ENCODE measurements at places on chromosomes 4 and X. TPM values are rescaled to one million over a fixed set of nuclear protein-coding genes. Genes with fewer than 3 reads are reported as not detected.
A peak's percentile ranks its signal among the peaks of the same experiment; 100 is the strongest.

- no peak for DNase-seq
These were observed 179.1 kb downstream of the GC start for GRCh38 chr4:71604785-71605184.

DNA sequence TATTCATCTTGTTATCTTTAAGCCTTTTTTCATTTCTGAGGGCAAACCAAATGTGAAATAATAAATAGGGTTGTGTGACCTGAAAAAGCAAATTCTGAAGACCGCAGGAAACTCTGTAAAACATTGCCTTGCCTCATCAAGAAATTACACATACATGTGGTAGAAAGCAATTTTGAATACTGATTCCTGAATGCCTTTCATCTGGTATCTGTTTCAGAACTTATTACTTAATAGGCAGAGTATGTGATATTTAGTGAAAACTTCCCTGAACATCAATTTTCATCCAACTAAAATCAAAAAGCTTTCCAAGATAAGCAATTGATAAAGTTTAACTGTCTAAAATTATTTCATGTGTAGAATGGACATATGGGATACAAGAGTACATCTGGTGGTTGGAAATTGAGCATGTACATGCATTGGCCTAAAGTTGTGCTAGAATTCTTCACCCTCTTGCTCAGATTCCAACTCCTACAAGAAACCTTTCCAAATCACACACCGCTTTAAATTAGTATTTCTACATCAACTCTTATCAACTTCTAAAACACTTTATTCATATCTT, 606.0 kb upstream of the LCORL start:
- no peak for DNase-seq

The CDKL2 gene
- total RNA-seq: 2.4 TPM

- peak; percentile 69 for DNase-seq
These were observed 16.1 kb upstream of the TBC1D14 start for GRCh38 chr4:6893449-6894085.

The SMIM31 gene
- 21.8 TPM for total RNA-seq

DNA sequence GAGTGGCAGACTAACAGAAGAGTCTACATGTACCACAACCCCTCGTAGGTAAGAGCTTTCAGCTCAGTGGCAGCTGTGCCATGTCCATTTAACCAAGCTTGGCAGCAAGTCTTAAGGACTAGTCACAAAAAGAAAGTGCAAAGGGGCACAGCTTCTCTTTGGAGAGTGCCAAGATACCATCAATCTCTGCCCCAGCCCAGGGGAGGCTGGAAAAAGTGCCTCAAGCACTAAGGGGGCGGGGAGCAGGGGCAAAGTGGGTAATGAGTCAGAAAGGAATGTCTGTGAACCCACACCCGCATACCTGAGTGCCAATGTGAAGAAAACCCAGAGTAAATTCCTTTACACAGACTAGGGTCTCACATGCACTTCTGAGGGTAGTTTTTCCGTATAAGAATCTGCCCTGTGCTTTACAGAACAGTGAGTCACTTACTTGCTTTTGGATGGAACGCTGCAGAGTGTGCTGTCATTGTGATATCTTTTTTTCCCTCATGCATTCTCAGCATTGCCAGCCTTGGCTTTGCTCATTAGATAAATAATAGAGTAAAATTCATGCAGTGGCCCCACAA, 219.8 kb downstream of the ZNF674 start:
- DNase-seq: peak; percentile 29

DNA sequence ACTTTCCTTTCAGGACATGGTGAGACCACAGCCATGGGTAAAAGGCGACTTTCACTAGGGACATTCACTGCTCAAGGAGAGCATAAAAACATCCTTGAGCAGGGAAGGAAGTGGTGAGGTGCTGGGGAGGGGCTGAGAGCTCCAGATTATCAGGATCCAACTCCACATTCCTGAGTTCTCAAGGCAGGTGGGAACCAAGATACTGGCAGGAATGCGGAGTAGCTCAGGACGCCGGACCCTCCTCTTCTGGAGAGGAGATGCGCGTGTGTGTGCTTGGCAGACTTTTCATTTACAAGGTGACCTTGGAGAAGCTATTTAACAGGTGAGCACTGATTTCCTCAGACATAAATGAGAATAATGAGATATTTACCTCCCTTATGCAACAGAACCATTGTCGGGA, 41.3 kb upstream of the TXK start:
- DNase-seq: no peak

DNA sequence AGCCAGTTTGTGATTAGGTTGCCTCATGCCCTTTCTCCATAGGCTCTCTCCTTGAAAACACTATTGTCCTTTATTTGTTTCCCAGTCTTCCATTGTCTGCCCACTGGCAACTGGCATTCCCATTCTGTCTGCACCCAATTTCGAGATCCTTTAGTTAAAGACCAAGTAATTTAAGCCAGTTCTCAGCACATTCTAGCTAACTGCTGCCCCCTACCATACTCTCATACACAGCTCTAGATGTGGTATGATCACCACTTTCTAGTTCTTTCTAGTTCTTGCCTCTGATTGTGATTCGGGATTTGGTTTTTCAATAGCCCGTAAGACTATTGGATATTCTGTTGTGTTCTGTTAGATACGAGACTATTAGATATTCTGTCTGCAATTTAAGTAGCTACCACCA, 135.8 kb upstream of the TRPC5 start:
- no peak for DNase-seq

The APLN gene
- total RNA-seq: 0.20 TPM

DNA sequence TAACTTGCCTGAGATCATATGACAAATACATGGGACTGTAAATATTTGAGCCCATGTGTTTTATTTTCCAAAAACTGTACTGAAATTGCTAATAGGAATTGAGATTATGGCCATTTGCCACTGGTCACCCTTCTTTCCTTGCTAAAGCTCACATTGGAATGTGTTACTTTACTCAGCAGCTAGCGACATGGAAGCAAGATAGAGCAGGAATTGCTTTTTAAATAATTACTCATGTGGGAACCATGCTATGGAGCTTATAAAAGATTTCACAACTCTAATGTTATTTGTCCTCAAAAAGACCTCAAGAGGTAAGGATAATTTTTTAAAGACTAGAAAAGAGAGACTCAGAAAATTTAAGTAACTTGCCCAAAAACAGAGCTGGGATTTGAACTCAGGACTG, 48.8 kb upstream of the AFAP1 start:
- DNase-seq: no peak

DNA sequence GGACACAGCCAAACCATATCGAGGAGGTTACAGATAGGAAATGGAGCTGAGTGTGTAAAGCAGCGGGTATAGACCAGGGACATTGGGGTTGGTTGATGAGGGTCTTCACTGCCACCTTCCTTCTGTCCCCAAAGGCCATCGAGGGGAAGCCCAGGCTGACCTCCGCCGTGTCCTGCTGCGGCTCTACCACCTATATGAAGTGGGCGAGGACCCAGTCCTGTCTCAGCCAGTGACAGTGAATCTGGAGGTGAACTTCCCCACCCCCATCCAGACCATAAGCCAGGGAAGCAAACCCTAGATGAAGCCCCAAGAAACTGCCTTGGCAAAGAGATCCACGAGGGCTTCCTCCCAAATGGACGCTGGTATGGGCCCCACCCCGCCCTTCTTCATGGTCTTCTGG, 23.2 kb upstream of the MRFAP1 start:
- DNase-seq: no peak

Measured in mucosa of gallbladder (tissue), 1 donor.